ENCODE measurements at places on chromosomes 2 and 18.

- DNase-seq: no peak
Observed at GRCh38 chr2:106034325-106034724, 159.8 kb downstream of the UXS1 start.

DNA sequence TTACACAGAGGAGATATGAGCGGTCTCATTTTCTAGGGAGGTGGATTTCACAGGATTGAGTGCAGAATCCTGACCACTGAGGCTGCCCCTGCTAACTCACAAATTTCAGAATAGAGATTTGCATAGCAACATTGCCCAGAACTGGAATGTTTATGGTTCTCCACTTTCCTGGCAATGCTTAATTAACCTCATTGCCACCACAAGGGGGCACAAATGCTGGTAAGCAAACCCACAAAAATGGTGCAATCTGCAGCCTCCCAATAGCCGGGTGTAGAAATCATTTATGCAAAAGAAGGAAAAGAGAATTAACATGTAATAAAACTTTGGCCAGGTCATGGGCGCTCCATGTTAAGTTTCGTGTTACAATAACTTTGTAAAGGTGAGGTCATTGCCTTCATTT, 112.4 kb downstream of the CYRIA start:
- DNase-seq: no peak

DNA sequence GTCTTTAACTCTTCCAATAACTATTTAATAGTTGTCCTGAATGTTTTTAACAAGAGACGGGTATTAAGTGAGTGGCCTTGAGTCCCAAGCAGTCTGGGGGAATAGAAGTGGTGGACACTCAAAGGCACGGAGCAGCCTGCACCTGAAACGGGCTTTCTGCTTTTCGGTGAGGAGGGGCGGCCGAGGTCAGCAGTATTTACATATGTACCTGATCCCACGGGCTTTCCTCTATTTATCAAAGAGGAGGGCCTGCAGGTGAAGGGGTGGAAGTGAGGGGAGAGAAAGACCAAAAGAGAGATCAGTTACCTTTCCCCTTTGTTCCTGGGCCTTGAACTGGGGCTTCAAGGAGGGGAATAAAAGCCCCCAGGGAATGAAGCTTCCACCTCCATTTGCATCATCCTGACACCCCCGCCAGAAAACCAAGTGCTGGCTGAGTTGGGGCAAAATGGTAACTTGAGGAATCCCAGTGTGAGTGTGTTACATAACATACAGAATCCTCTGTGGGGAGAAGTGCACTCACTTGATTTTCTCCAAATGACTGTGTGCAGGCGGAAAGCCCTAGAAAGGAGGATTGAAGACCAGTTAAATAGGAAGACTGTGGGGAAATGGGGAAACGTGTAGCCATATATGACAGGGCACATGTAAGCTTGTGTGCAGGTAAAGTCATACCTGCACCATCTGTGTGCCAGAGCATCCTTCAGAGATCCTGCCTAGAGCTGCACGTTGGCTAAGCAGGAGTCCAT, 12.4 kb downstream of the POU3F3 start:
- DNase-seq: no peak

DNA sequence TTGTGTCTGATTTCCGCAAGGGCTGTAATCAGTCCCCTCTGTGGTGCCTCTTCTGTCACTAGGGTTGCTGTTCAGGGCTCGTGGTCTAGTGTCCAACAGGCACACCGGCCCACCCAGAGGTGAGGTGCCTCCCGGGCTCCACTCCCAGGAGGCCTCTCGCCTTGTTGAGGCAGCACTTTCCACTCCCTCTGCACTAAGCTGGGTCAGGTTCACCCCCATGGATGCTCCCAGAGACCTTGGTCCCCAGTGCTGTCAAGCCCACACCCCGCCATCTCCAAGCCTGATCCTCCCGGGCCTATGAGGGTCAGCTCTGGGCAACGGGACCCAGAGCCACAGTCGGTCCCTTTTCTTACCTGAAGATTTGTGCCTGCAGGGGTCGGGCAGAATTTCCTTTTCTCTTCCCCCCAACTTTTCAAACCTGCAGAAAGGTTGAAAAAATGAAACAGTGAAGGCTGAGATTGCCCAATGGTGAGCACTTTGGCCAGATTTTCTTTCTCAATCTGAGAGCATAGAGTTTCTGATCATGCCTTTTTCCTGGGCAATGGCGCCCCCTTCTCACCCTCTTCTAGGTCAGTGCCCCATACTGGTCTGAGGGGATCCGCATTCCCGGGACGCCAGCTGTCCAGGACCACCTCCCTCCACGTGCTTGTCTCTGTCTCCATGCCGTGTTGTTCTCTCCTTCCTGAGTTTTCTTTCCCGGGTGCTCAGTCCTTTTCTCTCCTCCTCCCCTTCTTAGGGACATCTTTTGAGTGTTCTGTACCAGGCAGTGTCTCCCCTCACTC, 148.0 kb downstream of the ASB1 start:
- no peak for DNase-seq

DNA sequence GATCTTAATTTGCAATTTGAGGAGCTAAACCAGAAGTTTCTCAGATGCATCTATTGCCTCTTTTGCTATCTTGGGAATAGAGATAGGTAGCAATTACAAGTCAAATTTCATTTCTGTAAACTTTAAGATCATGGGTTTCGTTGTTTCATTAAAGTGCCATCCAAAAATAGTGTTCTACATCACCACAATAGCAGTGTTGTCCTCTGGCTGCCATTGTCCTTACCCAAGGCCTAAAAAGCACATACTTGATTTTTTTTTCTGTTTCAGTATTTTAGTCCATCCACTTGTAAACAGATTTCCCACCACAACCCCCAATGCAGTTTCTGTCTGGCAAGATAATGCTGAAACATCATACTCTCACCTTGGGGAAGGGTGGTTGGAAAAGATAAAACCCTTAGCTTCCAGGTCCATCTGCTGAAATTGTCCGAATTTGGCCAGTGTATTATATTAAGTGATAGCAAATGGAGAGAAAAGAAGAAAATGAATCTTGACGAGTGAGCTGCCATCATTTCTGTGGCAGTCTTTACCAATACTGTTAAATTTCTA, 136.2 kb downstream of the LCLAT1 start:
- DNase-seq: no peak

GRCh38 chr2:34474646-34475045, 875.5 kb upstream of the FAM98A start:
- DNase-seq: peak; percentile 50

DNA sequence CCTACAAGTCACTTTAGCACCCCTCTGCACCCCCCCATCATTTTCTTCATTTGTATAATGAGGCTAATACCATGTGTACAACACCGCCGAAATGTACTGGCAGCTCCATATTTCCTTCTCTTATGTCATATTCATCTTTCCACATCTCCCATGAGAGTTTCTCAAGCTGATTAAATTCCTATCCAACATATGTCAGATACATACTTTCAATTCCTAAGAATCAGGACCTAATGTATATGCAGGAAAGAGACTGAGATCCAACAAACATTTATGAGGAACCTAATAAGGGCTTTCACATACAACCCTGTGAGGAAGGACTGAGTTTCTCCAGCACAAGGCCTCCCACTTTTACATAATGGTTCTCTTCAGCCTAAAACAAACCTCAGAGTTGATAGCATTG, 41.9 kb downstream of the PRKD3 start:
- DNase-seq: no peak

GRCh38 chr18:60322591-60322990, 50.0 kb downstream of the MC4R start:
- peak; percentile 56 for DNase-seq

DNA sequence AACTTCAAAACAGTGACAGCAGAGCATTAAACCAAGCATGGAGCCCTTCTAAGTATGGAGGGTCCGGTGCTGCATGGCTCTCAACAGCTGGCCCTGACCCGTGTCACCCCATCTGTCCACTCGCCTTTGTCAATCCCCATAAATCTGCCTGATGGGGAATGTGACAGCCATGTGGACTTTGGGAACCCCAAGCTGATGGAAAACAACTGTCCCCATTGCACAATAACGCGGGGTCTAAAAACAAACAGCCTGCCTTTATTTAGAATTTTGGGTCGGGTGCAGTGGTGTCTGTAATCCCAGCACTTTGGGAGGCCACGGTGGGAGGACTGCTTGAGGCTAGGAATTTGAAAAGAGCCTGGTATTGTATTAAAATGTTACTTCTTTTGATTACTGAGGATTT, 17.1 kb upstream of the THADA start:
- DNase-seq: no peak

DNA sequence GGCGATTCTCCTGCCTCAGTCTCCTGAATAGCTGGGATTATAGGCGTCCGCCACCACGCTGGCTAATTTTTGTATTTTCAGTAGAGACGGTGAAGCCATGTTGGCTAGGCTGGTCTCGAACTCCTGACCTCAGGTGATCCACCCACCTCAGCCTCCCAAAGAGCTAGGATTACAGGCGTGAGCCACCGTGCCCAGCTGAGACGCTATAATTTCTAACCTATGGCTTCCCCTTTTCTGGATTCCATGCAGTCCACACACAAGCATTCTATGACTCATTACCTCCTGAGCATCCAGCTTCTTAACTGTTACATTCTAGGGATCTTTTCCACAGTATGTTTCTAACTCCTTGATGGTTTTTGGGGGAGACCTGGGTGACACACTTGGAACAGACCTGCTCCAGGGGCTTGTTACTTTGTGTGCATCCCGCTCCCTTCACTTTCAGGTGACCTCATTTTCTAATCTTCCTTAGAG, 11.8 kb upstream of the KCMF1 start:
- peak; percentile 73 for DNase-seq

DNA sequence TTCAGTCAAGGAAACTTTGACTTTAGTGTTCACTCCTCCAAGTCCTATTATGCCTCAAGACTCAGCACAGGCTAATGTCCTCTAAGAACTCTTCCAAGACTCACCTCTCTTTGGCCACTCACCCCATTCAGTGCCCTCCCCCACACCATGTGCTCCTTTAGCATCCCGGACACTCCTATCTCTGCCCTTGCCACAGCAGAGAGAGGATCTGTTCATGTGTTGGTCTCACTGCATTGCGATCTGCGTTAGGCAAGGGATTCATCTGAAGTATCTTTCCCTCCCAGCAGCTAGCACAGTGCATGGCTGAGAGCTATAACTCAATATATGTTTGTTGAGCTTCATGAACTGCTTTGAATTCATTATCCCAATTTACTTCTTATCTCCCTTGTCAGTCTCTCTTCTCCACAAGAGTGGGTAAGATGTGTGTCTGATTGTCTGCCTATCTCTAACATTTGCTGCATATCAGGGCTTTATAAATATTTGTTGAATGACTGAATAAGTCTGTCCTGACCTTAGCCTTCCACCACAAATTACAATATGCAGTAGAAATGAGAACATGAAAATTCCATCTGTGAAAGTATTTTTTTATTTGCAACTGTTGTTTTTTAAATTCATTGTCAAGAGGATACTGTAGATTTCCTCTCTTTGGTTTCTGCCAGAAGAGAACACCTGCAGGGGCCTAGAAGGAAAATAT, 179.9 kb upstream of the NCKAP5 start:
- DNase-seq: no peak

- no peak for DNase-seq
Observed at GRCh38 chr2:189581354-189582139, 961 bp upstream of the SLC40A1 start.

GRCh38 chr18:45635893-45636509, 20.7 kb downstream of the SLC14A2 start:
- no peak for DNase-seq

- DNase-seq: no peak
Observed at GRCh38 chr18:76370201-76370600, 124.8 kb downstream of the ZNF516 start.

DNA sequence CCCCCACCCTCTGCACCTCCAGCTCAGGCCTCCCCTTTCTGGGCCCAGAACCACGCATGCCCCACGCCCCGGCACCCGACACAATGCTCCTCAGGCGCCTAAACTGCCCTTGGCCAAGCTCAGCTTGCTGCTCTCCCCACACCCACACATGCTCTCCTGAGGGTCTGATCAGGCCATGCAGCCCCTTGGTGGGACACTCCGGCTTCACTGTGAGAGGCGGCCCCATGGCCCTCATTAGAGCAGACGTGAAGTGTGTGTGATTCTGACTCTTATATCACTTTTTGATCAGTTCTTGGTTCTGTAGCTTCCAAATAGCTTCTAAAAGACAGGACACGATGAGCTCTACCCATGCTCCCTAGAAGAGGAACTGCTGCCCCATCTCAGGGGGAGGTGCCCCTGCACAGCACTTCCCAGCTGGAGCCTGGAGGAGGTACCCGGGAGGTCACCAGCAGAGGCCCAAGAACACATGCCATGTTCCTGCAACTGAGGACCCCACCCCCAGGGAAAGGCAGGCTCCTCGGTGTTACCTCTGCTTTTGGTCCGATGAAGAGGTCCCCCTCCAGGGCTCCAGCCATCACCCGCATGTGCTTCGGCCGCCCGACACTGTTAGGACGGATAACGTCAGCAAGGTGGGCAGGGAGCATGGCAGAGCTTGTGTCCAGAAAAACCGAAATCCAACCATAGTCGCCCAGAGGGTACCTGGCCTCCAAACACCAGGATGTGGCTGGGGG, 3.6 kb downstream of the ACTR1B start:
- DNase-seq: no peak

- peak; percentile 39 for DNase-seq
Observed at GRCh38 chr2:236601316-236602202, 31.9 kb downstream of the ACKR3 start.

GRCh38 chr2:150610670-150611279, 123.3 kb upstream of the RND3 start:
- no peak for DNase-seq

Data from epithelial cell of proximal tubule (primary cell).